ENCODE measurements at places on chromosomes 7 and 10.

DNA sequence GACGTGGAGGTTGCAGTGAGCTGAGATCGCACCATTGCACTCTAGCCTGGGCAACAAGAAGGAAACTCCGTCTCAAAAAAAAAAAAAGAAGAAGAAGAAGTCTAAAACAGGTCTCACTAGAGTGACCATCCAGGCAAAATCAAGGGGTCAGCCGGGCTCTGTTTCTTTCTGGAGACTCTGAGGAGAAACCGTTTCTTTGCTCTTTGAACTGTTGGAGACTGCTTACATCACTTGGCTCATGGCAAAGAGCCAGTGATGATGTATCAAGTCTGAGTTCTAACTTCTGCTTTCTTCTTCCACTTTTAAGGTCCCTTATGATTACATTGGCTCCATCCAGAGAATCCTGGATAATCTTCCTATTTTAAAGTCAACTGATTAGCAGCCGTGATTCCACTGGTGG, 306.8 kb downstream of the WDR11 start:
- DNase-seq: peak; percentile 43

DNA sequence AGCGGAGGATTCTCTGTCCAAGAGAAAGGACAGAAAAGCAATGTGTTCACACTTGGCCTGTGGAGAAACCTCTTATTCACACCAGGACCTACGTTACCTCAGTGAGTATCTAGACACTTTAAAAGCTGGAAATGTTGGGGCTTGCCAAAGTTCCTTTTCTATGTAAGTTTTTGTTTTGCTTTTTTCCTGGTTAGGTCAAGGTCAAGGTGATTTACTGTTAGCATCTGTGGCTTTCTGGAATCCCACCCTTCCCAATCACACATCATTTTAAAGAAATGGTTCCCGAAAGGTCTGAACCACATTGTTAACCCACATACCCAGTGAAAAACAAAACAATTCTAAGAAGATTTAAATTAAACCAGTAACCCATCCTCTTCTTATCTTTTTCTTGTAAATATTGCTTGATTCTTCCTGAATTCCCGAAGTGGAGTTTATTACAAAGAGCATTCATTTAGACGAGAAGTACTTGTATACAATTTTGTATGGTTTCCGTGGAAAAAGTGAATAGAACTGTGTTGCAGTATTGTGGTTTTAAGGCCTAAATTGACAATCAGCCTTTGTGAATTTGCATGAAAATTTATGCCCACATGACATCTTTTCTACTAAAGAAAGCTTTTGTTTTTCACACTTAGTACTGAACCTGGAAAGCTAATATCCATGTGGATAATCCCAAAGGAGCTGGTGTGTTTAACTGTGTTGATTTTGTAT, 827.0 kb upstream of the IGFBP3 start:
- DNase-seq: no peak

DNA sequence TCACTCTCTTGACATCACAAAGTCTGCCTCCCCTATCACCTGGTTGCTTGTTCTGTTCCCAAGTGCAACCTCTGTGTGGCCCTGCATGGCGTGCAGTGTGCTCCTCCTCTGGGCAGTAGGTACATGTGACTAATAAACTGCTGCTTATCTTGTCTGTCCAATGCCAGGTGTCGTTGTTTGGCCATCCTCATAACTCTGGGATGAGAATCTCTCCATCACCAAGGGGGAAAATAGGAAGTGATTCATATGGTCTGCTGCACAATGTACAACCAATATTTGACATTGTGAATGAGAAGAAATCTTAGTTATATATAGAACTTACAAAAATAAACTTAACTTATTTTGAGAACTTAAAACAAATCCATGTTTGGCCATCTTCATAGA, 135.2 kb downstream of the INHBA start:
- DNase-seq: no peak

- DNase-seq: peak; percentile 26
Measured at GRCh38 chr7:98221611-98222532, 10.6 kb downstream of the BHLHA15 start.

GRCh38 chr10:130611239-130611638, 475.0 kb downstream of the GLRX3 start:
- DNase-seq: no peak

DNA sequence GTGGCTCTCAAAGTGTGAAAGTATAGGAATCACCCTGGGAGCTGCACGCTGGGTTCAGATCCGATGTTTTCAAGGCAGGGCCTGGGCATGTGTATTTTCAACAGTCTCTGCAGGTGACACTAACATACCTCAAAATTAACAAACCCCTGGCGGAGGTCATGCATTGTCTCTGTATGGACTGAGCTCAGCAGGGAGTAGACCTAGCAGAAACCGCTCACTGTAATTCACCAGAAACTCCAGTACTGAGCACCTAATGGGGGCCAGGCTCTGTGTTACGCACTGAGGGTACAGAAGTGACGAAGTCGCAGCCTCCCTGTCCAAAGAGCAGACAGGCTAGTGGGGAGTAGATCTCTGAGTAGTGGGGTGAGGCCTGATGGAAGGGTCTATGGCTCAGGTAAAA, 5.6 kb downstream of the STRA8 start:
- DNase-seq: no peak

- DNase-seq: no peak
Measured at GRCh38 chr10:80986596-80986995, 448.9 kb downstream of the SH2D4B start.

- DNase-seq: peak; percentile 57
Measured at GRCh38 chr7:37031571-37032257, 307.4 kb upstream of the AOAH start.

GRCh38 chr10:98963608-98964007, 272.0 kb downstream of the HPSE2 start:
- no peak for DNase-seq

DNA sequence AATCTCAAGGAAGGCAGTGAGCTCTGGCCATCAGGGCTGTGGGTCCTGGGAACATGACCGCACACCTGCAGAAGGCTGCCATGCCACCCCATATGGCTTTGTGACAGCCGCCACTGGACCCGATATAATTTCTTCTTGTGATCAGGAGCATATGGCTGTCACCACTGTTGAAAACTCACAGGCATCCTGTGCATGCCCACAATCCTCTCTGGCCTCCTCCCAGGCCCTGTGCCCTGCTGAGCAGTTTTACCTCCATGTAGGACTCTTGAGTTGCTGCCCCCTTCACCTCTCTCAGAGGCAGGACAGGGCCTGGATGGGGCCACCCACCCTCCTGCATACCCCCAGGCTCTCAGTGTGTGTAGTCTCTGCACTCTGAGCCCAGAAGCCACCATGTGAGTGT, 391.9 kb upstream of the AKR1E2 start:
- DNase-seq: no peak

- DNase-seq: no peak
Measured at GRCh38 chr10:129833994-129834739, 129.9 kb downstream of the EBF3 start.

GRCh38 chr10:101940916-101941315, 97.3 kb upstream of the KCNIP2 start:
- no peak for DNase-seq

- no peak for DNase-seq
Measured at GRCh38 chr7:4556868-4557793, 125.0 kb upstream of the FOXK1 start.

GRCh38 chr7:155972247-155972646, 160.0 kb upstream of the SHH start:
- no peak for DNase-seq

GRCh38 chr7:78688376-78688775, 765.1 kb downstream of the MAGI2 start:
- no peak for DNase-seq

GRCh38 chr7:149496642-149497391, 792 bp downstream of the ZNF746 start:
- peak; percentile 69 for DNase-seq

DNA sequence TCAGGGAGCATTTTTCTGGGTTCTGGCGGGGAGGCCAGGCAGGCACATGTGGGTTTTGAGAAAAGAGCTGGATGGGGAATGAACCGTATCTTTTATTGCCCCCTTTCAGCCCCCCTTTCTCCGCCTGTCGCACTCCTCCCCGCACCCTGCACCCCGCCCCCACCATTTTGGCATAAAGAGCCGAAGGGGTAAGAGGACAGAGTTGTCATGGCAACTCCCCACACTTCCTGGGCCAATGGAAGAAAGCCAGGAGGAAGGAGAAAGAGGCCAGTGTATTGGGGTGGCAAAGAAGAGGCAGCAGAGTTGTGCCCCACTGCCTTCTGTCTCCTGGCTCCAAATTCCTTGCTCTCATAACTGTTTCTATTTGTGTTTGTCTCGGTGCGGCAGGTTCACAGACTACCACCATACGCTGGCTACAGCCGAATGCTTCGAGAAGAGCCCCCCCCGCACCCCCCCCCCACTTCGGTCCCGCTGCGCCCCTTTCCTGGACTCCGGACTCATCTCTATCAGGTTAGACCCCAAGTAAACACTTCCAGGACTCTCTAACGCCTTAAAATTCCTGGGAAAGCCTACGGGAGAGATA, 3.4 kb downstream of the KCNIP2 start:
- no peak for DNase-seq

DNA sequence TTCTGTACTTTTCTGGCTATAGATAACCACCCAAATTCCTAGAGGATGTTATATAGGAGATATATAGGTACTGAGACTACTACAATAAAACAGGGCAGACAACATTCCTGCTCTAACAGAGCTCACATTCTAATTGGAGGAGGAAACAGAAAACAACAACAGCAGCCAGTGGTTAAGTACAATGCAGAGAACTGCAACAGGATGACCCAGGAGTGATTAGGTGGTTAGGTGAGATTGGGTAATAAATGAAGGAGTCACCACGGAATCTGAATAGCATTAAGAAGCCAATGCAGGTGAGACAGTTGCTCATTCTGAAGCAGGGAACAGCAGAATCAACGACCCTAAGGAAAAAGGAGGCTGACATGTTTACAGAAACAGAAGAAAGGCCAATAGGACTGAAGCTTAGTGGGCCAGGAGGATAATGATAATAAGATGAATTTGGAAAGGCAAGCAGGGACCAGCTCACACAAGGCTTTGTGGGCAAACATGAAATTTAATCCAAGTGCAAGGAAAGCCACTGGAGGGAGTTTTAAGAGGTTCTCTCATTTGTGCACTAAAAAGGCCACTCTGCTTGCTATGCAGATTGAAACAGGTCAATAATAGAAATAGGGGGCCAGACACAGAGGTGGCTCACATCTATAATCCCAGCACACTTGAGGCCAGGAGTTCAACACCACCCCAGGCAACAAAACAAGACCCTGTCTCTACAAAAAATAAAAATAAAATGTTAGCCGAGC, 16.9 kb upstream of the REEP3 start:
- DNase-seq: no peak

GRCh38 chr7:130274983-130275591, 8.4 kb downstream of the CPA2 start:
- no peak for DNase-seq

GRCh38 chr10:97923476-97923875, 73.8 kb downstream of the GOLGA7B start:
- DNase-seq: no peak

- DNase-seq: no peak
Measured at GRCh38 chr10:78688230-78688900, 380.4 kb upstream of the ZMIZ1 start.

DNA sequence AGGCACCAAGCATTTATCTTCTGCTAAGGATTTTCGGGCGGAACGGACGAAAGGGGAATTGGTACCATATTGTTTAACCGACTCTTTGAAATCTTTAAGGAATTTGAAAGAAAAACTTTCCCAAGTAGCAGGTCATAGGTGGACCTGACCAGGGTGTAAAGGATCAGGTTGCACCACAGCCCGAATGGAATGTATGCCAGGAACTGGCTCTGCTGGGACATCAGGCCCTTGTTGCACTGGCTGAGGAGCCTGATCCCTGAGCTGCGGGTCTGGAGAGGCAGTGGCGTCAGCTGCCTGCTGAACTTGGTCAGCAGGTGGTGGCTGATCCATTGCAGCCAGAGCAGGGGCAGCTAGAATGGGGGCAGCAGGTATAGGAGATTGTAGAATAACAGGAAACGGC, 41.4 kb upstream of the AKR1C2 start:
- no peak for DNase-seq

DNA sequence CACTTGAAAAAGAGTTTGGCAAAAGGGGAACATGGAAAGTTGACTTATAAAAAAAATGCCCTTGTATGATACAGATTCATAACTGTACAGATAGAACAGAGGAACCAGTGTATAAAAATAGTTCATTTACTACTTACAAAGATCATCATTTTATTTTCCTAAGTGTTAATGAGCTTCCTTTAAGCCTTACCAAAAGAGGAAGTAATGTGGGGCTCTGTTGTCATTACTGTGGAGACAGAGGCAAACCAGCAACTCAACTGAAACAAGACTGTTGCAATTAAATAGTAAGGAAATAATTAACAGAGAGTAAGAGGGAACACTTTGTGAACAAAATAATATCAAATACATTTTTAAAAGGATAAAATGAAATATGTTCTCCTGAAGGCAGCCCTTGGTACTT, 526.2 kb upstream of the ADARB2 start:
- DNase-seq: no peak

- DNase-seq: no peak
Measured at GRCh38 chr10:90977855-90978486, 57.1 kb upstream of the ANKRD1 start.

DNA sequence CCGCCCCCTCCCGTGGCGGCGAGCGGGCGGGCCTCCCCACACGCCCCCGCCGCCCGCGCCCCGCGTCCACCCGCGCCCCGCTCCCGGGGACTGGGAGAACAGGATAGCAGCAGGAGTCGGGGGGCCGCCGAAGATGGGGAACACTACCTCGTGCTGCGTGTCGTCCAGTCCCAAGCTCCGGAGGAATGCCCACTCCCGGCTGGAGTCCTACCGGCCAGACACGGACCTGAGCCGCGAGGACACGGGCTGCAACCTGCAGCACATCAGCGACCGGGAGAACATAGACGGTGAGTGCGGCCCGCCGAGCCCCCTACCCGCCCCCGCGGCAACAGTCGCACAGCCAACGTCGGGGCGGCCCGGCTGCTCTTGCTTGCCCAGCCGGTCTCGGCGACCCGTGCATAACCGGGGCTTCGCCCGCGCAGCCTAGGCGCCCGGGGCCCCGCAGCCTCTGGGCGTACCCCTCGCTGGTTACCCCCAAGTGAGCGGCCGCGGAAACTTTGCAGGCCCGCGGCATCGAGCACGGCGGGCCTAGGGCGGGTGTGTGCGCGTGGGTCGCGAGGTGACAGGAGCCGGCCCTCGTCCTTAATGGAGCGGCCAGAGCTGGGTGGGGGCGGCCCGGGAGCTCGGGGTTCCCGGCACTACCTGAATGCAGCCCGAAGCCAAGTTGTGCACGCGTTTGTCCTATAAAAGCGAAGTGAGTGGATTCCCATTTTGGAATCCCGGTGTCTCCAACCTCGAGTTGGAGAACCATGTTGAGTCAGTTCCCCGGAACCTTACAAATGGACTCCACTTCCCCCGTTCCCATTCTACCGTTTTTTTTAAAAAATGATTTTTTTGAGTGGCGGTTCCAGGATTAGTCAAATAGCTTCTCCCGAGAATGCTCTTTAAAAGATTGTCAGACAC, 863 bp downstream of the CCNY start:
- DNase-seq: peak; percentile 61

DNA sequence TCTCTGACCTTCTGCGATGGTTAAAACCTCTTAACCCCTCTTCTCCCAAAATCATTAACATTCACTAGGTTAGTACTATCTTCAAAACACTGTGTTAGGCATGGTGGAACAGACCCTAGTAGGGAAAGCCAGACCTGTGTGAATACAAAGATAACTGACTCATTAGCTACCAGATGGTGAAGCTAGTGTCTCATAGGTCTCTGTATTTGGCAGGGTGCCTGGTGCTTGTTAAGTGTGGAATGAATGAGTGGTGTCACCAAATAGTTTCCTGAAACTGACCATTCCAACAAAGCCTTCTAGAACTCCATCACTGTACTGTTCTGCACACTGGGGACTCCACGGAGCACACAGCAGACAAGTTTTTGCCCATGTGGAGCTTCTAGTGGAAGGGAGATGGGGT, 27.7 kb upstream of the TM9SF3 start:
- no peak for DNase-seq

GRCh38 chr7:120473352-120473751, 200.4 kb downstream of the KCND2 start:
- no peak for DNase-seq
